Sciatic nerve (tissue), 2 donors: ENCODE measurements at places on chromosomes 4 and X. TPM values are rescaled to one million over a fixed set of nuclear protein-coding genes. Genes with fewer than 3 reads are reported as not detected.

DNA sequence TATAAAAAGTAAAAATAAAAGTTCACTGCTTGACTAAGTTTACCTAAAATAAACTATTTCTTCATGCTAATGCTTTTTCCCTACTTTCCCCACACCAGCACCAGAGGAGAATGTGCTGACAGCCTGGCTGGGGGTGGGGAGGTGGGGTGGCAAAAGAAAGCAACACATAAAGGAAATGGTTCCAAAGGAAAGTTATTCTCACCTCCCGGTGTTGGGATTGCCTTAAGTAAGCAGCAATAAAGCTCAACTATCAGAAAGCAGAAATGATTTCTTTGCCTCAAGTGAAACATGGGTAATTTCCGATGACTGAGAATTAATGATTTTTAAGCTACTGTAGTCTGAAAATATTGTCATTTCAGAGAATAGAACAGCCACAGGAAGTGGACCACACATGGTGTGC lies 84.5 kb upstream of the DKK2 start:
- no peak for DNase-seq

GRCh38 chr4:17204908-17205307 lies 306.5 kb upstream of the LDB2 start:
- DNase-seq: no peak

KCTD8 gene
- total RNA-seq: 0.45 TPM

DNA sequence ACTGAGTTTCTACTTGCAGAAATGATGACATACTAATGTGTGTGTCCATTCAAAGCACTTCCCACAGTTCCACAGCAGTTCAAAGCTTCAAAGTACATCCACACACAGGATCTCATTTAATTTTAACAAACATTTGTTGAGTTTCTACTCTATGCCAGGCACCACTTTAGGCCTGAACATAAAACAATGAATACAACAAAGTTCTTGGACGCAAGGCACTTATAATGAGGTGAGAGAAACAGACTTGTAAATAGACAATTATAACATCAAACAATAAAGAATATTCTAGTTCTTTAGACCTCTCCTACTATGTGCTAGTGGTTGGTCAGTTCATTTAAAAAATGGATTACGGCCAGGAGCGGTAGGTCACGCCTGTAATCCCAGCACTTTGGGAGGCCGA lies 82.0 kb upstream of the SPANXB1 start:
- no peak for DNase-seq

DNA sequence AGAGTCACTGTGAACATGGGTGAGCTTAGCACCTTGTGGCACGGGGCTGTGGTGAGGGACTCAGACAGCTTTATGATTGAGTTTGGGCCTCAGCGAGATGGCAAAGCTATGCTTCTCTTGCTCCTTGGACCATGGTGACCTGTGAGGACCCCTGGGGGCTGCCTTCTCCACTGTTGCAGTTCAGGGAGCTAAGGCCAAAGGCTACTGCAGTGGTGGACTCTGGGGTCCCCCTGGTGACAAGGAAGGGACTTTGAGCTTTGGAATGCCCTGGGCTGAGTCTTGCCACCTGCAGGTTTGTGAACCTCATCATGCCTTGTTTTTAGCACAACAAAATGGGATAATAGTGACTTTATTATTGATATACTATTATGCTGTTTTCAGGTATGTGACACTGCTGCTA lies 36.5 kb downstream of the TBL1X start:
- no peak for DNase-seq

GRCh38 chrX:115232933-115233496 lies 881 bp downstream of the LRCH2 start:
- no peak for DNase-seq

DNA sequence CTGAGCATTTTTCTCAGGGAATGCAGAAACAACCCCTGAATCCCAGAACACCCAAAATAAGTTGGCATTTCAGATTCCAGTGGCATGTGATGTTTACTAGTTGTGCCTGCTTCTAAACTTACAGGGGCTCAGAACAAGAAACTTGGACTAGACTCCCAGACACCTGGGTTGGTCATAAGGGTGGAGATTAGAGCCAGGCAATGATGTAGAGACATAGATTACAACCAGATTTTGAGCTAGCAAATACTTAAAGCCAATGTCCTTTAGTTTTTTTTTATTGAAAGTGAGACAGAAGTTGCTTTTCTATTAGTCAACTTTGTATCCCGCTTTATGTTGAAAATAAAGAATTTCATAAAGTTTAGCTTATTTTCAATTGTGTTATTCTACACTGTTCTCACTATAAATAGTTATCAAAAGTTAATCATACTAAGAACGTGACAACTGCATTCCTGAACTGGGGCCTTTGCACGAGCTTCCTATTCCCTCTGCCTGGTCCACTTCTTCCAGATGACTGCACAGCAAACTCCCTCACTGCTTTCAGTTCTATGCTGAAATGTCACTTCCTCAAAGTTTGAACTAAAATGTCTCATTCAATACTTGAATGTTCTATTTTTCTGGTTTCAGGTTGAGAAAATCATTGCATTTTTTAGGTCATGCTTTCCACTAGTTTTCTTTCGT lies 224.7 kb upstream of the PPP1R2C start:
- DNase-seq: no peak

SPOCK3 gene
- not detected for total RNA-seq

NSG1 gene
- 12.2 TPM for total RNA-seq

- DNase-seq: no peak
Observed at GRCh38 chr4:185395238-185395955, at the start of gene LRP2BP. LRP2BP (minus strand) TSS chr4:185395924; CDS start chr4:185378186, 17,738 bp downstream.

DNA sequence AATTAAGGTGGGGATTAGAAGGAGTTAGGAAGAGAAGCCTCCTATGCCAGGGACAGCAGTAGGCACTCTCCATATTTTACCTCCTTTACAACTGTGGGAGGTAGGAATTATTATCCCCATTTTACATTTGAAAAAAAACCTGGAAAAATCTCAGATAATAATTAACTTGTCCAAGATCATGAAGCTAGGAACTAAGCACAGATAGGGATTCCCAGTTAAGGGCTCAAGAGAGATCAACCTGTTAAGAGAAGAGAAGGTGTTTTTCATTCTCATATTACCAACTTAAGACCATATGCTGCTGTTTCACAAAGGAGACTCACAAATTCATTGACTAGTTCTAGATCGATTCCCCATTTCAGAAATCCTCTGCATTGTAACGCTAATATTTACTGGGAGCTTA lies 16.1 kb upstream of the FAM47E start:
- no peak for DNase-seq

GRCh38 chr4:158234671-158235070 lies 24.4 kb downstream of the TMEM144 start:
- no peak for DNase-seq

DNA sequence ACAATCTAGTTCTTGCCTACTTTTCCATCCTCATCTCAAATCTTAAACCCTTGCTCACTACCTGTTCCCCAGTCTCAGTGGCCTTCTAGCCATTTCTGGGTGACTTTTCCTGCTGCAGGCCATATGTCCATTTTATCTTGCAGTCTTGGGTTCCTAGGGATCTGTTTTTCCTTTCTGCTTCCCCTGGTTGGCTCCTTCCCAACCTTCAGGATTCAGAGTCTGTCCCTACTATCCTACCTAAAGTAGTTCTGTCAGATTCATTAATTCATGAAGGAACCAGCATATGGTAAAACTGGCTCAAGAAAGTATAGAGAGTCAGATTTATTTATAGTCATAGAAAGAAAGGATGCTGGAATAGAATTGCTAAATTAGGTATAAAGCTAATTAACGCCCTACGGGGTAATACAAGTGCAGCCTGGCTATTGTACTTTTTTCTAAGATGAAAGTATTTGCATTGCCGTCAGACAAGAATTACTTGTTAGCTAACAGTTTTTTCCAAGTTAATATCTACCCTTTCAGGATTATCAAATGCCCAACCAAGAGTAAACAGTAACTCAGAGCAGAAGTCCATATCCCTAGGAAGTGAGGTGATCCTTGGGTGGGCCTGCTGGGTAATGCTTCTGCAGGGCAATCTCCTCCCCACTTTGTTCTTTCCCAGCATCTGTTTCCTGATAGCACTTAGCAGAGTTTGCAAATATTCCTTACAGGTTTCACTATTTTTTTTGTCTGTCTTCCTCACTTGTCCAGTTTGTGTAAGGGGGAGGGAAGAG lies 63.6 kb downstream of the REPS2 start:
- no peak for DNase-seq

GRCh38 chr4:48109413-48110263 lies 24.4 kb downstream of the TXK start:
- no peak for DNase-seq

ITM2A gene
- 111 TPM for total RNA-seq

DNA sequence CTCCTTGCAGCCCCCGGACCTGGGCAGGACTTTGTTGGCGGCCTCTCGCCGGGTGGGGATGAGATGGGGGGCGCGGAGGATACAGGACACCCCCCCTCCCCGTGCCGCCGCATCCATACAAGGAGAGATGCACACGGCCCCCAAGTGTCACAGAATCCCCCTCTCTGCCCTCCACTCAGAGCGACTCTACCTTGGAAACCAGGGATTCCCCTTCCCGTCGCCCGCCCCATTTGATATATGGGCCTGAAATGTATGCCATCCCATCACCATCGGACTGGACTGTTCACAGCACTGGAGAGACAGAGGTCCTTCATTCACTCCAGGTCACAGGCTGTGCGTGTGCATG lies 426 bp downstream of the PORCN start:
- no peak for DNase-seq

GRCh38 chr4:99379571-99379970 lies 27.0 kb upstream of the ADH1C start:
- no peak for DNase-seq
